GM23248 (cell line): ENCODE measurements at places on chromosomes 6 and 20.

DNA sequence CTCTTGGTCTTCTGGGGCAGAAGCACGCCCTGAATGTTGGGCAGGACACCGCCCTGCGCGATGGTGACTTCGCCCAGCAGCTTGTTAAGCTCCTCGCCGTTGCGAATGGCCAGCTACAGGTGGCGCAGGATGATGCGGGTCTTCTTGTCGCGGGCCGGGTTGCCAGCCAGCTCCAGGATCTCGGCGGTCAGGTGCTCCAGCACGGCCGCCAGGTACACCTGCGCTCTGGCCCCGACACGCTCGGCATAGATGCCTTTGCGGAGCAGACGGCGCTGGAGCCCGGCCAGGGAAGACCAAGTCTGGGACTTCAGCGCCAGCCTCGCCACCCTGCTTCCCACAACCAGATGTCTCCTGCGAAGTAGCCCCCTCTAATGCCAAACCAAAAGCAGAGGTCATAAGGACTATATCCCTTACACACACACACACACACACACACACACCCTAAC, 8.0 kb upstream of the SLC17A3 start:
- no peak for DNase-seq

DNA sequence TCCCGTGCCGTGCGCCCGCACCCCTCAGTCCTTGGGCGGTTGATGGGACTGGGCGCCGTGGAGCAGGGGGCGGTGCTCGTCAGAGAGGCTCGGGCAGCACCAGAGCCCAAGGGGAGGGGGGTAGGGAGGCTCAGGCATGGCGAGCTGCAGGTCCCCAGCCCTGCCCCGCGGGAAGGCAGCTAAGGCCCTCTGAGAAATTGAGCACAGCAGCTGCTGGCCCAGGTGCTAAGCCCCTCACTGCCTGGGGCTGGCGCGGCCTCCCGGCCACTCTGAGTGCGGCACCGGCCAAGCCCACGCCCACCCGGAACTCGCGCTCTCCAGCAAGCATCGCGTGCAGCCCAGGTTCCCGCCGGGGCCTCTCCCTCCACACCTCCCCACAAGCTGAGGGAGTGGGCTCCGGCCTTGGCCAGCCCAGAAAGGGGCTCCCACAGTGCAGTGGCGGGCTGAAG, 16.4 kb downstream of the SOX4 start:
- DNase-seq, result no peak

GRCh38 chr20:38023181-38024001, 9.9 kb downstream of the TTI1 start:
- peak; percentile 45 for DNase-seq

DNA sequence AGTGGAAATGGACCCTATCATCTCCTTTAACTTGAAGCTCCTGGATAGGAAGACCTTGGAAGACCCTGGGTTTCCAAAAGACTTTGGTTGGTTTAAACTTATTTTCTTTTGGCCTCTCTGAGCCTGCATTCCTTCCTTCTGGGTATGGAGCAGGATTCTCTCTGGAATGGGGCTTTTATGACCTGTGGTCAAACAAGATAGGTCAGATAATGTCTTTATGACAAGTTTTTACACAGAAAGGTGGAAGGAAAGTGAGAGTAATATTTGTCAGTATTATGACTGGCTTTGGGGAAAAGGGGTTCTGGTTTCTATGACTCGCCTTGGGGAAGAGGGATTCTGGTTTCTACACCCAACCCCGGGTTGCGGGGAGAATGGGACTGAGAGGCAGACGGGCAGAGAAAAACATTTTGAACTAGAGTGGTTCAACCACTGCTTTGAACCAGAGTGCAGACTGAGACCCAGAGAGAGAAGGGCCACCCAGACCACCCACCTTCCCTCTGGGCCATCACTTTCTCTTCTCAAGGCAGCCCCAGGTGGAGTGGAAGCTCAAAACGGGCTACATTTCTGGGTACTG, 37.6 kb upstream of the KCNK5 start:
- no peak for DNase-seq

GRCh38 chr20:8647961-8648441, 420.9 kb upstream of the PLCB4 start:
- DNase-seq, result peak; percentile 24

DNA sequence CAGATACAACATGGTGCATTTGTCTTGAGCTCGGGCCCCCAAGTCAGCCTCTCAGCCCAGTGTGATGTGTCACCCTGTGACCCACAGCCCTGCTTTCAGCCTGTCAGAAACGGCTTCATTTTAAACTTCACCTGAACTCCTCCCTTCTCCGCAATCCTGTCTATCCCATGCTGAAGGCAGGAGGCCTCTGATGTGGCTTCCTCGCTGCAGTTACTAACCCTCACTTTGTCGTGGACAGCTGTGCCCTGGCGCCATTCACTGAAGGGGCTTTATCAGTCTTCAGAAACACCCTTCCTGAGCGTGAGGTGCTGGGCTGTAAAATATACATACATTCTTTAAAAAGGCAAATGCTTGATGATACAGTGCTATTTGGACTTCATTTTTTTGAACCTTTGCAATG, 7.9 kb upstream of the ENTPD6 start:
- DNase-seq, result no peak

- DNase-seq, result no peak
Observed at GRCh38 chr6:52336919-52337561, 24.9 kb upstream of the PAQR8 start.

DNA sequence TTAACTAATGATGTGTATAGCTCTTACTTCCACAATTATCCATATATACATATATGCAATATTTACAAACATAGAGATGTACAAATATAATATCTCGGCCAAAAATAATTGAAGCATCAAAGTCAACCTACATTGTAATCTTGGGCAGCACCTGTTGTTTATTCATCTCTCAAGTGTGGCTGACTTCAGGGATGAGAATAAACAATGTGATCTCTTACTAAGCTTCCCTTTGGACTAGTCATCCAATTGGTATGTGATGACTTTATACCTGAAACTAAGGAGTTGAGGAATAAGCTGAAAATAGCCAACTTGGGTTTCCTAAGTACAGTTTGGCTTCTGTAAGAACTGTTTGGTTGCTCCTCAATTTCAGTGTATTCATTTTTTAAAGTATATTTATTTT, 256.6 kb downstream of the KHDC1L start:
- DNase-seq, result peak; percentile 40

GRCh38 chr6:156863504-156863903, 86.3 kb downstream of the ARID1B start:
- no peak for DNase-seq

DNA sequence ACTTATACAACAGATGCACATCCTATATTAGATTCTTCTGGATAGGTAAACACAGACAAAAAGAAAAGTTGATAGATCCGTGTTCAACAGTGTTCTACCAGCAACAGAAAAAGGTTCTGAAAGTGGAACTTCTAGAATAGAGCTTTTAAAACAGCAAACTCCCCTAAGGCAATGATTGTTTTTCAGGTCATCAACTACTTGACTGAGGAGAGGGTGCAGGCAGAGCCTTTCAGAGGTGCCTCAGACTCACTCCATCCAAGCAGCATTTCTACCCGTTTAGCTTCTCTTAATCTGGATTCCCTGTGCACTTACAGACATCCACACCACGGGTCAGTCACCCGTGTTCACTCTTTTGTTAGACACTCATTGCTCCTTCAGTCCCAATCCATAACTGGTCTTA, 28.9 kb downstream of the FYN start:
- DNase-seq, result no peak

- peak; percentile 34 for DNase-seq
Observed at GRCh38 chr20:54350415-54350814, 125.0 kb upstream of the DOK5 start.

DNA sequence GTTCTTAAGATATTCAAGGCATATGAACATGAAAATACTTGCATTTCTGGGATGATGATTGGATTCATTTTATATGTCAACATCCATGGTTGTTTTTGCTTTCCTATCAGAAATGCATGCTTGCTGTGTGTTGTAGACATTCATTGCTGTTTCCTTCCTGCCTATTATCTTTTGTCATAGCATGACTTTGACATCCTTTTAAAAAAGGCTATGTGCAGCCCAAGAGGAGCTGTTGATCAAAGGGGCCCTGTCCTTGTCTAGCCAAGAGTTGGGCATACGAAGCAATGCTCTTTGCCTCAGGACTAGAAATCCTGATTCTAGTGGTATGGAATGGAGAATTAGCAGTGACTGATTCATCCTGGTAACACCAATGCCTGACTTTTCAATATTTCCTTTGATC, 143.1 kb downstream of the RNF144B start:
- no peak for DNase-seq
